Femur (tissue), 1 donor: ENCODE measurements at places on chromosomes 5 and 9.
A peak's percentile ranks its signal among the peaks of the same experiment; 100 is the strongest.

DNA sequence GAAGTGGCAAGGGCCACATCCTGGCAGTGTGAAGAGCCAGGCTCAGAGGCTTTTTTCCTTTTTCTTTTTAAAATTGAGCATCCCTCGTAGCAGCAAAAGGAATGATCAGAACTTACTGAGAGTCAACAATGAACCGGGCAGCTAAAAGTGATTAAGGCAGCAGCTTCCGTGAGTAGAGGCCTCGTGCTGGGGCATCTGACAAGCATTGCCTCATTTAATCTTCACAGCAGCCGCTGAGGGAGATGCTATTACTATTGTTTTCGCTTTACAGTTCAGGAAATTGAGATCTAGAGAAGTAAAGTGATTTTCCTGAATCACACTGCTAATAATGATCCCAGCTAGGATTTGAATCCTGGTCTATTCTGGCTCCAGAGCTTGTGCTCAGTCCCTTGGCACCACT is 30.7 kb upstream of the PTGS1 start:
- DNase-seq = no peak

- no peak for DNase-seq
Measured at GRCh38 chr9:97397220-97397619, 14.7 kb upstream of the TDRD7 start.

GRCh38 chr9:69412741-69413150 is 87.7 kb downstream of the ENTREP1 start:
- peak; percentile 68 for DNase-seq

- DNase-seq = no peak
Measured at GRCh38 chr9:37927601-37928551, 23.9 kb upstream of the SLC25A51 start.

DNA sequence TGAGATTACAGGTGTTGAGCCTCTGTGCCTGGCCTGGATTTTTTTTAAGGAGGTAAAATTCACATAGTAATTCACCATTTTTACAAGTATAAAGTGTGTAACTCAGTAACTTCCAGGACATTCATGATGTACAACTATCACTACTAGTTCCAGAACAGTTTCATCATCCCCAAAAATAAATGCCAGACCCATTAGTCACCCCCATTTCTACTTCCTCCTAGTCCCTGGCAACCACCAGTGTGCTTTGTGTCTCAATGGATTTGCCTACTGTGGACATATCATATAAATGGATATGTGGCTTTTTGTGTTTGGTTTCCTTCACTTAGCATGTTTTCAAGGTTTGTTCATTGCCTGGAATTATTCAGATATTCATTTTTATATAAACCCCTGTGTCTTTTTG is 72.5 kb upstream of the PANK3 start:
- no peak for DNase-seq

DNA sequence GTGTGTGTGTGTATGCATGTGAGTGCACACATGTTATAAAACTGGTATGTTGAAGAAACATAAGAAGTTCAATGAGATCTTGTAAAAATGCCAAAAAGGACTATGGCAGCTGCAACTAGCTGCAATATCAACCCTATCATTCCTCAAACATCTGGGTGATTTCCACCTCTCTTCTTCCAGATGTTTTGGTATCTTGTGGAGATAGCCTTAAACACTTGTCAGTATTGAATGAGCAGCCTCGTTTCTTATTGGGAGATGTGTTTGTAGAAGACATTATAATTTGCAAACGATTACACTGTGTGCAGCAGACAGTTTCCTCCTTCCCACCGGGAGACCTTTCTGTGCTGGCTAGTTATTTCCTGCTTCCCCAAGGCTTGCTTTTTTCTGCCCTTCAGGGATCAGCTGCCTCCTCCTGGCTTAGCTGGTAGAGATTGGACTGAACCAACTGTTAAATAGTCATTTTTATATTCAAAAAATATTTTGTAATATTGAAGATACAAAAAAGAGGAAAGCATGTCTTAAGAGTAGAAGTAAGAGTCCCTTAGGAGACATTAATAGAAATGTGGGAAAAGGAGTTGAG is 168.4 kb upstream of the MPDZ start:
- DNase-seq = no peak

DNA sequence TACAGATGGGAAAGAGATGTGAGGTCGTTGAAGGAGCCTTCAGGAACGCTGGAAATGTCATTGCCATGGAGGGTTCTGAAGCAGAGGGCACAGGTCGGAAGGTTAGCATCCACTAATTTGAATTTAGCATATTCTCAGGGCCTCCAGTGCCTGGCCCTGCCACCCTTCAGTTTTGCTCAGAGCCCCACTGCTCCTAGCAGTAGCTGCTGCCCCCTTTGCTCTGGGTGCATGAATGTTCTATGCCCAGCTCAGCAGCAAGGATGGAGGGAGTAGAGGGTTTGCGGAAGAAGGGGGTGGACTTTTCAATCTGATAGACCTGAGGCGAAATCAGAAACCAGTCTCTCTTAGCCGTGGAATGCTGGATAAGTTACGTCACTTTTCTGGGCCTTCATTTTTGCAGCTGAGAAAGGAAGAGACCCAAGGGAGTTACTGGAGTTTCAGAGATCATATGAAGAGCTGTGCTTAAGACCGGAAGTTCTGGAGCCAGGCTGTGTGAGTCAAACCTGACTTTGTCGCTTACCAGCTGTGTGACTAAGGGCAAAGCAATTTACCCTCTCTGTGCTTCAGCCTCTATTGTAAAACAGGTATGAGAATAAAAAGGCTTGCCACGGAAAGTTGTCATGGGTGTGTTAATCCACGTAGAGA is 133.2 kb upstream of the PANK3 start:
- DNase-seq = peak; percentile 31

DNA sequence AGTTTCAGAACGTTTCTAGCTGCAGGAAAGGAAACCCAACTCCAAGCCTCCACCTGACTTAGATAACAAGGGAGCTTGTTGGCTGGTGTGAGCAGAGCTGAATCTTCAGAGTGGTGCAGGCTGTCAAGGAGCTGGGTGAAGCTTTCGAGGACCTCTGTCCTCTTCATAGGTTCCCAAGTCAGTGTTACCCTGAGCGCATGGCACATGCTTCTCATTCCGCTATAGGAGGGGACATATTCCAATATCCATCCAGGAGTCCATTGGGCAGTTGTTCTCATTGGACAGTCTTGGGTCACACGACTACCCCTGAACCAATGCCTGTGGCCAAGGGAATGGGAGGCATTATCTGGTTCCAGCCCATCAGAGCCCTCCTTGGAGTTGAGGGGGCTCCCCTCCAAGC is 50.3 kb downstream of the DUSP1 start:
- no peak for DNase-seq

- DNase-seq = no peak
Measured at GRCh38 chr5:129359450-129359849, 100.6 kb upstream of the ADAMTS19 start.

- DNase-seq = no peak
Measured at GRCh38 chr9:3825721-3826120, 299.9 kb upstream of the RFX3 start.

DNA sequence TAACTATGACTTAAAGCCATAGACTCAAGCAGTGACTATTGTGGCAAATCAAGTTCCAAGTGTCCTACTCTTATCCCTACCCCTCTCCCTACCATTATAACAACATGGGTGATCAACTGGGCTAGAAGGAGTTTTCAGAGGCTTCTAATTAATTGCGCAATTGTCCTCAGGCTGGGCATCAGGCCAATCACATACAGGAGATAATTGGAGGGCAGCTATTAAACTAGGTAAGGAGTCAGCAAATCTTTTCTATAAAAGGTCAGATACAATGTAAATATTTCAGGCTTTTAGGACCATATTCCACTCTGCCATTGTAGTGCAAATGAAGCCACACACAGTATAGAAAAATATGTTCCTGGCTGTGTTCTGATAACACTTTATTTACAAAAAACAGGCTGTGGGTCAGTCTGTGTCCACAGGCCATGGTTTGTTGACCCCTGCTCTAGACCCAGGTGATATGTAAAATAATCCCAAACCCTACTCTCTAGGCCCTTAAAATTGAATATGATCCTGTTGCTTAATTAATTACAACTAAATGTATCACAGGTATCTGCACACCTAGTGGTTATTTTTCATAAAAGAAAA is 141.4 kb upstream of the PIK3R1 start:
- DNase-seq = no peak

DNA sequence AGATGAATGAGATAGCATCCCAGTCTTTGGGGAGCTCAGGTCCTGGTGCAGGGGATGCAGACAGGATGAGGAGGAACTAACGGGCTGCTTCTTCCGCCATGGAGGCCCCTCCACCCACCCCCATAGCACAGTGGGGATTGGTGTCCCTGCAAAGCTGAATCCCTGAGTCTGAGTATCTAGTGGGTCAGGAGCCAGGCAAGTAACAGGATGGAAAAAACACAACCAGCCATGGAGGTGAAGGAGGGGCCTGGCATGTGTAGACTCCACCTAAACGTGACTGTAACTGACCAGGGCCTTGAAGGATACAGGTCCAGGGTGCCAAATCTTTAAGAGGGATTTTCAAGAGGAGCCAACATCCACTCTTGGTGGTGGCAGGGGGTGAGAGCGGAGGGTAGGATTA is 327.8 kb upstream of the MSX2 start:
- DNase-seq = no peak

GRCh38 chr5:16995372-16995771 is 59.3 kb upstream of the MYO10 start:
- no peak for DNase-seq

DNA sequence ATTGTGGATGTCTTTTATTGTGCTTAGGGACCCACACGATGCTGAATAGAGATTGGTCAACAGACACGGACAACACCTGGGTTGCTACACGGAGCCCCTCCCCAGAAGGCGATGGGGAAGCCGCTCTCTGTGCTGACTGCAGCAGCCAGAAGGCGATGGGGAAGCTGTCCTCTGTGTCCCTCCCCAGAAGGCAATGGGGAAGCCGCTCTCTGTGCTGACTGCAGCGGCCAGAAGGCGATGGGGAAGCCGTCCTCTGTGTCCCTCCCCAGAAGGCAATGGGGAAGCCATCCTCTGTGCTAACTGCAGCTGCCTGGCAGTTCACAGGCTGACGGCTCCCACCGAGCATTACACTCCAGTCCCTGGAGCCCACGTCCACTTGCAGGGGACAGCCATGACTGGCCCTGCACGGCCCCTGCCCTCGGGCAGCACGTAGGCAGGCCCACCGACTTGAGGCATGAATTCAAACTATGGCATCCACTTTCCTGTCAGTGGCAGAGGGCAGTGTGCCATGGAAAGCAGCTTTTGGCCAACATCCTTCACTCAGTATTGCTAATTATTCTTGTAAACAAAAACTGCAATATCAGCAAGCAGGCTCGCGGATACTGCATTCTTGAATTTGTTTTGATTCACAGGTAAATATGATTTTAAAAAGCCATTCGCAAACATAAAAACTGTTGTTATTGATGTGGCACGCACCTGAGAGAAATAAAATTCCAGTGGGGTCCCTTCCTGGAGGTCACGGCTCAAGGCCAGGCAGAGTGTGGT is 48.1 kb upstream of the CLPTM1L start:
- DNase-seq = no peak

- no peak for DNase-seq
Measured at GRCh38 chr5:3391210-3391609, 204.4 kb upstream of the IRX1 start.

DNA sequence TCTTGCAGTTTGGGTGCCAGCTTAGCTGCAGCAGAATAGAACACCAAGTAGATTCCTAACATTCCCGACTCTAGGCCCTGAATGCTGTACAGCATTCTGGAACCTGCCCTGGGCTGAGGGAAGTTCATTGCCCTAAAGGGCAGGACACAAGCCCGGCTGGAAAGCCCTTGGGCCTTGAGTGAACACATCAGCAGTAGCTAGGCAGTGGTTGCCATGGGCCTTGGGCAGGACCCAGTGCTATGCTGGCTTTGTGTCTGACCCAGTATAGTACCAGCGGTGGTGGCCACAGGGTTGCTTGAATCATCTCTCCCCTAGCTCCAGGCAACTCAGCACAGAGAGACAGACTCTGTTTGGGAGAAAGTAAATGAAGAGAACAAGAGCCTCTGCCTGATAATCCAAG is 137.8 kb downstream of the AGTPBP1 start:
- no peak for DNase-seq

DNA sequence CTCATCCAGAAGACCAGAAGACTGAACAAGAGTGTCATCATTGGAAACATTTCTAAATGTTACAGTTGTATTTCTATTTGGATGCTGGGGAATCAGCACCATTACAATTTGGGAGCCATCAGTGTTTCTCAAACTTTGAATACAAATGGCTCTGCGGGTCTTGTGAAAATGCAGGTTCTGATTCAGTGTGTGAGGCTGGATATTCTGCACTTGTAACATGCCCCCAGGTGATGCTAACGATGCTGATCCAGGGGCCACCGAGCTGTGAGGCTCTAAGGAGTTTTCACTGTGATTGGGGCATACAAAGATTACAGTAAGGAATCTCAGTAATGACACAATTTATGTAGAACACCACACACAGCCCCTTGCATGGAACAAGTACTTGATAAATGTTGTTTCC is 167.7 kb downstream of the ACTL7B start:
- no peak for DNase-seq

GRCh38 chr5:24819841-24820240 is 175.1 kb upstream of the CDH10 start:
- no peak for DNase-seq

GRCh38 chr5:81180780-81181460 is 52.2 kb upstream of the CKMT2 start:
- DNase-seq = no peak

DNA sequence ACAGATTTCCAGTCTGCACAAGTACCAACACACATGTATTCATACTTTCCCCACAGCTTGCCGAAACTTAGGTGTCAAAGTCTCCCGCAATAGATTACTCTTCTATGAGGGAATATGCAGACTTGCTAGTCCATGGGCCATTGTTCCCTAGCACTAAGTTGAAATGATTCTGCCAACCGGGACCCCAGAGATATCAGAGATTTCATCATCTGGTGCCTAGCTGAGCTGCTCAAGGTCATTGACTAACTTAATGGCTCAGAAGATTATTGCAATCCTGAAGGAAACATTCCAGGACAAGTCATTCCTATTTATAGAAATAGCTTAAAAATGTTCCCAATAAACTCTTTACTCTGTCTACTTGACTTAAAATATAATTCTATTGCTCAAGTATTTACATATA is 202.6 kb downstream of the PIK3R1 start:
- DNase-seq = no peak

DNA sequence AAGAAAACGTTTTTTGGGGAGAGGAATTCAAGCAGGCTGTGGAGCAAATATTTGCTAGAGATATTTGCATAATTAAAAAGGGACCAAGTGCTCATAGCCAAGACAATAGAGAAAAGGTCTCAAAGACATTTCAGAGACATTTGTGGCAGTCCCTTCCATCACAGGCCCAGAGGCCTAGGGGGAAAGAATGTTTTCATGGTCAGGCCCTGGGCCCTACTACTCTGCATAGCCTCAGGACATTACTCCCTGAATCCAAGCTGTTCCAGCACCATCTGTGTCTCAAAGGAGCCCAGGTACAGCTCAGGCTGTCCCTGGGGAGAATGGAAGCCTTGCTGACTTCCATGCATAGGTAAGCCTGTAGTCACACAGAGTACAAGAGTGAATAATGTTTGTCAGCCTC is 113.0 kb upstream of the KIF2A start:
- DNase-seq = no peak
